ENCODE measurements at places on chromosomes 7 and 10.
A peak's percentile ranks its signal among the peaks of the same experiment; 100 is the strongest.

- DNase-seq: peak; percentile 14
Measured at GRCh38 chr7:28018020-28018419, 162.6 kb downstream of the JAZF1 start.

GRCh38 chr10:80945264-80945880, 407.7 kb downstream of the SH2D4B start:
- no peak for DNase-seq

DNA sequence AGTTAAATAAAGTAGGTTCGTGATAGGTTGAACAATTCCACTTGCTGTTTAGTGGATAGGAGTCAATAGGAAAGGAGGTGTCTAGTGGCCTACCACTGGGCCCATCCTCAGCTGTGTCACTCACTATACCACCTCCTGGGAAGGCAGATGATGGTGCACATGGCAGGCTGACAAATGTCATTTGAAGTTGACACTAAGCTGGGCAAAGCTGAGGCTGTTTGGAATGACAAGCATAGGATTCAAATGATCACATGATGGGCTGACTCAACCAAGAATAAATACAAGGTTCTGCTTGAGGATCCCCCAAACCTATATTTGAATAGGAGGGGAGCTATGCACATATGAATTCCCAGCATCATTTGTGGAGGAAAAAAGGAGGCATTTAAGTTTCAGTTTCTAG, 489.8 kb downstream of the RPS24 start:
- no peak for DNase-seq

DNA sequence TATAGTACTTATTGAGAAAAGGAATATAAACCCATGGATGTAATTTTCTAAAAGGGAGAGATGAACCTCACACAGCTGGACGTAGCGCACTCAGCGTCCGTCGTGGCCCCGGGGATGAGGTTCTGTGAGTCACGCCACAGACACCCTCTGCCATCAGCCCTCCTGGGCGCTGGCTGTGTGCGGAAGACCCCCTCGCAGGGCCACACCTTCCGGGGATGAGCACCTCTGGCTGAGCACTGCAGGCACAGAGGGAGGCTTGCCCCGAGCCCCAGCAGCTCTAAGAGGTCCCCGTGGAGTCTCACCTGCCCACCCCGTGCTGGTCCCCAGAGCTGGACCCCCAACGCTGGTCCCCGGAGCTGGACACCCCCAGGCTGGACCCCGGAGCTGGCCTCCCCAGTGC, 215.8 kb downstream of the PTPRN2 start:
- DNase-seq: no peak

DNA sequence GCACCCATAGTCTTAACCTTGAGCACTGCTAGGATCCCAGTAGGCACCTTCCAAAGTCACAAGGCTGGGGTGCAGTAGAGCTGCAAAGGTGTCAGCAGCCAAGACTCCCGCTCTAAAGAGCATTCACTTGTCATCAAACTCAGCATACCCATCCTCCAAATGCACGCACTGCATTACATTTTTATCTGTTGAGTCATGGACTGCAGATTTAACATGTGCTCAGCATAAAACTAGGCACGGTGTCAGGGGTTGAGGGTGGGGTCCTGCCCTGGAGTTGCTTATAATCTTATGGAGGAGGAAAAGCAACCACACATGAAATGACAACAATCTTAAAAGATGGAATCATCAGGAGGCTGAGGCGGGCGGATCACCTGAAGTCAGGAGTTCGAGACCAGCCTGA, 102.6 kb downstream of the PARP12 start:
- DNase-seq: peak; percentile 21

GRCh38 chr10:122044045-122044661, 55.2 kb downstream of the TACC2 start:
- DNase-seq: peak; percentile 42

DNA sequence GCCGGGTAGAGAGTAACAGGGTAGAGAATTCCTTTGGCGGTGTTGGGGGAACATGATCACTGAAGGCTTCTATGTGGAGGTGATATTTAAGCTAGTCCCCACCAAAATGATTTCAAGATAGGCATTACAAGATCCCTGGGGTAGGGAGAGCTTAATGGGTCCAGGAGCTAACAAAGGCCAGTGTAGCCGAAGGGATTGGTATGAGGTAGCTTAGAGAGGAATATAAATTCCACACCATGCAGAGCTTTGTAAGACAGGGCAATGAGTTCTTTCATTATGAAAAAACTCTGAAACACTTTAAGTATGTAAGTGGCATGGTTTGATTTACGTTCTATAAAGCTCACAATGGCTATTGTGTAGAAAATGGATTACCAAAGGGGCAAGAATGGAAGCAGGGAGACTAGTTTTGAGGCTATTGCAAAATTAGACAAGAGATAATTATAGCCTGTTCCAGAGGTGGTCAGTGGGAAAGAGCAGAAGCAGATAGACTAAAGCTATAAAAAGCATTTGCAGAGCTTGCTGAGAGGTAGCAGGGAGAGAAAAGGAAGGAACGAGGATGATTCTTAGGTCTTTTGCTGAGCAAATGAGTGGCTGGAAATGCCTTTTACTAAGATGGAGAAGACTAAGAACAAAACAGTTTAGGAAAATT, 119.7 kb upstream of the SLC25A13 start:
- no peak for DNase-seq

- no peak for DNase-seq
Measured at GRCh38 chr7:155545348-155545747, 1.0 kb downstream of the CNPY1 start.

GRCh38 chr10:33237736-33238624, 96.5 kb downstream of the NRP1 start:
- peak; percentile 97 for DNase-seq

DNA sequence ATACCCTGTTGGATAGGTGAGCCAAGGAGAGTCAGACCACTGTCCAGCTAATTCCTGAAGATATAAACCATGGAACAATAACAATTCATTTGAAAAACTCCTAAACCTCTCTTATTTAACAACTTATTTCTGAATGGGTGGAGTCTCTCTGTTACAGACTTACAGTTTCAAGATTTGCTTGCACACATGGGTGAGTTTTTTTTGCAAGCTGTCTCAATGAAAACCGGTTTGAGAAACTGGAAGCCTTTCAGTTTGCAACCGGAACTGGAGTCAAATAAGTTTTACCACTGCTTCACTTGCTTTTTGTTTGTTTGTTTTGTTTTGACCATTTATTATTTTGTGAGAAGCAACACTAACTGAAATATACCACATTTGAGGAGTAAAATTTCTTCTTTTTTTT, 243.8 kb downstream of the MTERF1 start:
- DNase-seq: no peak

DNA sequence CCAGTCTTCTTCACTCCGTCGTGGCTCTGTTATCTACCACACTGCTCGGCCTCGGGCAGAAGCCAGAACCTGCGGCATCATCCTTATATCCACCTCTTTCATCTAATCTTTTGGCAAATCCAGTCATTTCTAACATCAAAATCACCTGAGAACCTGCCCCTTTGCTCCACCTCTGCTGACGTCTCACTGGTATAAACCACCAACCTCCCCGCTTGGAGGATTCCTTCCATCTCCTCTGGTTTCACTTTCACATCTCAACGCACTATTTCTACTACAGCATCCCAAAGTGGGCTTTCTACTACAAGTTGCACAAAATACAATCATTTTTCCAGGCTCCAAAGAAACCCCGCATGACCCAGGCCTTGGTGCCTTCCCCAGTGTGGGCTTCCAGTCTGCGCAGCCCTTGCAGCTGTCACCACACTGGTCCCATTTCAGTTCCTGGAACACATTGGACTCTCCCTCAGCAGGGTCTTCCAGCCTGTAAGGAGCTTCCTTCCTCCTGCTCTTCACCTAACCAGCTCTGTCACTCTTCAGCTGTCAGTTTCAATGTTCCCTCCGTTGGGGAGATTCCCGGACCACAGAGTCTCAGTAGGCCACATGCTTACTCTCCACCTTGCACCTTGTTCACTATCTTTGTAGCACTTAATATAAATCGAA, 85.0 kb downstream of the PRKCQ start:
- no peak for DNase-seq
